ENCODE measurements at places on chromosomes 7 and 10.

GRCh38 chr7:155815332-155816191 is 3.3 kb upstream of the SHH start:
- DNase-seq = peak; percentile 49

- DNase-seq = no peak
Measured at GRCh38 chr10:33459602-33460001, 125.1 kb upstream of the NRP1 start.

- no peak for DNase-seq
Measured at GRCh38 chr7:99984593-99984992, 8.8 kb upstream of the AZGP1 start.

GRCh38 chr10:8950978-8951377 is 896.5 kb downstream of the GATA3 start:
- DNase-seq = no peak

- peak; percentile 49 for DNase-seq
Measured at GRCh38 chr10:78899996-78900714, 168.6 kb upstream of the ZMIZ1 start.

DNA sequence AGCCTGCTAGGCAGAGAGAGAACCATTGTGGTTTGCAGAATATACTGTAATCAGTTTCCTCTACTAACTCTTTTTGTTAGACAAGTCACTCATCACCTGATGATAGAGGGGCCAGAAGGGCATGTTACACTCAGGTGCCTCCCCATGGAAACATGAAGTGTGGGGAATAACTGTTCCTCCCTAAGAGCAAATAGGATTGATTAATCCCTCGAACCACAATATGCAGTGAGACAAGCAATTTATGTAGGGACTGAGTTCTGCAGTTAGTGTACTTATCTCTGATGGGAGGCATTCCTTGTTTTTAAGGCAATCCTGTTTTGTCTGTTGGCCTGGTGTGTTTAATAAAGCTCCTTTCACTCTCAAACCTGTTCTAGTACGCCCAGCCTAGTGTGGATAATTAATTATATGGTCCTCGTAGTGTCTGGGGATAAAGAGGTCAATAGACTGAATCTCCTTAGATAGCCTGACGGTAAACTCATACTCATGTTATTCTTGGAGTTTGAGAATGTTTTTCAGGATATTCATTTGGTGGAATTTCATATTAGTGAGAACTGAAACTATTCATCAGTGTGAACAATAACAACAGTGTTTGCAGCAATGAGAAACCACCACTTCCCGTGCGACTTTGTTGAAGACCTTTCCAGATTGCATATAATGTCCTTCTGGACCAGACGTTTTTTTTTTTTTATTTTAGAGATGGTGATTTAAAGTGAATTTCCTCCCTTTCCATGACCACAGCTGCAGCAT is 344.8 kb upstream of the FZD8 start:
- no peak for DNase-seq

- peak; percentile 66 for DNase-seq
Measured at GRCh38 chr10:71260622-71261325, 48.4 kb downstream of the UNC5B start.

- no peak for DNase-seq
Measured at GRCh38 chr10:108411206-108411605, 1246.7 kb upstream of the SORCS1 start.

DNA sequence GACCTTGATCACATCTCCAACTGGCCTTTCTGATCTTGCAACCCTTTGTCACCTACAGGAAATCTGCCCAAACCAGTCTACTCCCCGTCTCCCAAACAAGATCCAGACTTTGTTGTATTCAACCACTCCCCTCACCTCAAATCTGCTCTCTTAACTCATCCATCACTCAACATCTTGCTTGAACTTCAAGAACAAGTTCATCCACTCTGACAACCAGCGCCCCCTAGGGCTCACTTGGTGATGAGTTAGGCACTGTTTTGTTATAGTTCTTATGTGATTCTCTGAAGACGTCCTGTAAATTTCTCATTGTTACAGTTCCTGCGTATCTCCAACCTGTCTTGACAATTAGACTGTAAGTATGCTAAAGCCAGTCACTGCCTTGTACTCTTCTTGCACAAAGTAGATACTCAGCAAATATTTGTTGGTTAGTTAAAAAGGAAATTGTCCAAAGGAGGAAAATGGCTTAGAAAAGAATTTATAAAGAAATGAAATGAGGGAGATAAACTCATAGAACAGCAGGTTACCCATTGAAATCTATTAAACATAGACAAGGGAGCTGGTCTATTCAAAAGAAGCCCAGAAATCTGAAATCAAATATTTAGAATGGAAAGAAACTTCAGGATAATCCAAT is 5.3 kb downstream of the FRMD4A start:
- DNase-seq = peak; percentile 7

DNA sequence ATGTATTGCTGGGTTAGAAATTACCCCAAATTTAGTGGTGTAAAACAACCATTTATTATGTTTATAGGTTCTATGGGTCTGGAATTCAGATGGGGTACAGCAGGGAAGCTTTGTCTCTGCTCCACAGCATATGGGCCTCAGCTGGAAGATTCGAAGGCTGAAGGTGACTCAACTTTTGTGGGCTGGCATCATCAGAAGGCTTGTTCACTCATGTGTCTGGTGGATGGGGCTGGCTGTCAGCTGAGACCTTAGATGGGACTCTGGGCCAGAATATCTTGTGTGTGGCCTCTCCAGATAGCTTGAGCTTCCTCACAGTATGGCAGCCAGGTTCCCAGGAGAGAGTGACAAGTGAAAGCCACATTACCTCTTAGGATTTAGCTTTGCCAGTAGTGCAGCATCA is 45.9 kb downstream of the ZNF503 start:
- DNase-seq = no peak

DNA sequence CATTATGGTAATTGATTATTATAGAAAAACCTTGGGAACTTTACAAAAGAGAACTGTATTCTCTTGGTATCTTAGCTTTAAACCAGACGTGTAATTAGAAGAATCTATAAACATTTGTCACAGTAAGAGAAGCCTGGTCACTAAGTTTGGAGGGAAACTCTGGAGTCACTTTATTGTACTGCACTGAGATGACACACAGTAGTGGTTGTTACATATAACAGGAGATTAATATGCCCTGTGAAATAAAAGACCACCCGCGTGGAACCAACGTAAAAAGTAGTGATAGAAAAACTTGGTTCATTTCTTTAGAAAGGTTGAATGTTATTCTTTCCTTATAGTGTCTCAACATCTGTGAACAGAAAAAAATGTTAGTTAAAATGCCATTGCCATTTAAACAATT is 416.1 kb downstream of the MDFIC start:
- DNase-seq = no peak

- peak; percentile 53 for DNase-seq
Measured at GRCh38 chr7:88331322-88331721, 24.6 kb upstream of the STEAP4 start.

- DNase-seq = no peak
Measured at GRCh38 chr10:8898745-8899330, 844.4 kb downstream of the GATA3 start.

DNA sequence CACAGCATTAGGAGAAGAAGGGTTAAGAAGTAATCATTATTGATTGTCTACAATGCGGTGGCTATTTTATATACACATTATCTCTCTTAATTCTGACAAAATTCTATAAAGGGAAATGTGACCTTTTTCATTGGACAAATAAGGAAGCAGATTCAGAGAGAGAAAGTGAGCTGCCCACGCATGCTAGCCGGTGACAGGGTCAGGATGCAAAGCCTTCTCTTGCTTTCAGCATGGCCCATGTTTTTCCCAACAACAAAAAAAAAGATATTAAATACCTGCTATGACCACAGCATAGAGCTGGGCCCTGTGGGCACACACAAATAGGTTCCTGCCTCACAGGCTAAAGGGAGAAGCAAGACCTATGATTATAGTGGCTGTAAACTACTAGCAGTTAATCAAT is 66.8 kb downstream of the PPP1R3C start:
- DNase-seq = no peak

GRCh38 chr10:49632406-49633317 is 18.8 kb downstream of the CHAT start:
- no peak for DNase-seq

Measured in fibroblast of skin of back (primary cell).